Bone marrow (tissue), 2 donors: ENCODE measurements at places on chromosomes 5 and 9.

GRCh38 chr9:115146581-115147021, 28.6 kb upstream of the TNC start:
- DNase-seq: no peak

DNA sequence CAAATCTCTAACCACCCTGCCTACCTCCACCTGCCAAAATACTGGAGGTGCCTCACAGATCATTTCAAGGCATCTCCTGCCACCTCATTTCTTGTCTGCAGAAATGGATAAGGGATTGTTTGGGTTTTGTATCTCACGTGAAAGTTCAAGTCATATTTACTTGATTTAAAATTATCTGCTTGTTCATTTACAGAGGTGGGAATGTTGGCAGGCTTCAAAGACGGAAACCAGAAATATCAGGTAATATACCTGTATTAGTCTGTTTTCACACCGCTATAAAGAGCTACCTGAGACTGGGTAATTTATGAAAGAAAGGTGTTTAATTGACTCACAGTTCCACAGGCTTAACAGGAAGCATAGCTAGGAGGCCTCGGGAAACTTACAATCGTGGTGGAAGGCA, 85.4 kb downstream of the CAAP1 start:
- no peak for DNase-seq

GRCh38 chr9:131868766-131869165, 128.9 kb upstream of the RAPGEF1 start:
- no peak for DNase-seq

GRCh38 chr5:101796427-101796826, 499.7 kb downstream of the SLCO4C1 start:
- no peak for DNase-seq

- DNase-seq: no peak
Measured at GRCh38 chr9:84151640-84152039, 171.0 kb downstream of the RMI1 start.

- DNase-seq: no peak
Measured at GRCh38 chr5:158727136-158727535, 372.6 kb downstream of the EBF1 start.

DNA sequence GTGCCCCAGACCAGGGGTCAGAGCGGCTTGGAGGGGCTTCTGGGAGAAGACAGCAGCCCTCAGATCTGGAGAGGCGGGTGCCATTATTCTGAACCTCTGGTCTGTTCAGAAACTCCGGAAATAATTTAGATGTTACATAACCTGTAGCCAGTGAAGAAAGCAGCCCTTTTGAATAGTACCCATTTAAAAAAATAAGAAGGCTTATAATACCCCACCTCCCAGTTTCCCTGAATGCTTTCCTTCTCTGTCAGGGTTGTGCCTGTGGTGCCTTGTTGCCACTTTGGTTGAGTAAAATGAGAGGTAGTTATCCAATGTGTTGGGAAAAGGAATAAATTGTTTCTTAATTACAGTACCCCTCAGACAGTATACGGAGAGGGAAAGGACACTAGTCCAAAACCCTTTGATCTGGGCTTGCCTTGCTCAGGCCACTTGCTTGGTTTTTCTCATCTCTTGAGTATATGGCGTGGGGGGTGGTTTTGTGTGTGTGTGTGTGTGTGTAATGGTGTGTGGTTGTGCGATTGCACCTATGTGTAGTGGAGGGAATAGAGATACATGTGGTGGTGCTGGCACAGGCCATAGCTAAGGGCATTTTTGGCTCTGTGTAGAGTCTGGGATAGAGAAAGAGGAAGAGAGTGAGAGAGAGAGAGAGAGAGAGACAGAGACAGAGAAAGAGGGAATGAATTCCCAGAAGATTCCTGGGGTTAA, 59.1 kb upstream of the TLR4 start:
- no peak for DNase-seq

- no peak for DNase-seq
Measured at GRCh38 chr5:77937015-77937908, 161.1 kb upstream of the TBCA start.

- DNase-seq: peak; percentile 49
Measured at GRCh38 chr5:147887026-147887627, 8.6 kb downstream of the SCGB3A2 start.

DNA sequence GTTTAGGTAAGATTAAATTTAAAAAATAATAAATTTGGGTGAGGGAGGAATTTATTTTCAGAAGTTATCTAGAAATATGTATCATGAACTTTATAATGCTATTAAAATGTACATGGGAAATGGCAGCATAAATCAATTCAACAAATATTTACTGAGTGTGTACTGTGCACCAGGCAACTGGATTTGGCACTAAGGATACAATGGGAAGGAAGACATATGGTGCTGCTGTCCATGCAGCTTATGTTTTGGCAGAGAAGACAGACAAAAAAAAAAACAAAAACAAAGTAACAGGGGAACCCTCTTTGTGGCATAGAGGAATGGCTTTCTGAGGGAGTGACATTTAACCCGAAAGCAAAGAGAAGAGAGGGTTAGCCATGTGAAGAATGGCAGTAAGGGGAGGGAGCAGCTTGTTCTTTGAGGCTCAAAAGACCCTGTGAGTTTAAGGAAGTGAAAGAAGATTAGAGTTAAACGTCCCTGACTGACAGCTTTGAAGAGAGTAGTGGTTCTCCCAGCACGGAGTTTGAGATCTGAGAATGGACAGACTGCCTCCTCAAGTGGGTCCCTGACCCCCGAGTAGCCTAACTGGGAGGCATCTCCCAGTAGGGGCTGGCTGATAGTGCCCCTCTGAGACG, 23.9 kb downstream of the CNTRL start:
- no peak for DNase-seq

- no peak for DNase-seq
Measured at GRCh38 chr5:152592416-152592815, 187.3 kb upstream of the NMUR2 start.

GRCh38 chr5:11602298-11602697, 301.9 kb downstream of the CTNND2 start:
- DNase-seq: no peak

DNA sequence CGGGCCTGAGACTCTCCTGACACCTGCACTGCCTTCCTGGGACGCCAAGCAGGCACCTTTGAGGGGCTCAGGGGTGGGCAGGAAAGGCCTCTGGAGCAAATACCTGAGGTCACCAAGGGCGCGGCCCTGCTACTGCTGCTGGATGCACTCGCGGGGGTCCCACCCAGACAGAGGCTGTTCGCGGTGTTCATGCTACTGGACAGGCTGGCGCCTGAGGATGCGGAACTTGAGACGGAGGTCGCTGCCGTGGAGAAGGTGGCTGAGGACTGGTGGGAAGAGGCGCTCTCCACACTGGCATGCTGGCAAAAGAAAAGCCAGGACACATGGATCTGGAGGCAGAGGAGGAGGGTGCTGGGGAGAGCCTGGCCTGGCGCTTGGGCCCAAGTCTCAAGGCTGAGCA, 110.7 kb downstream of the UBE2R2 start:
- no peak for DNase-seq

GRCh38 chr9:19009391-19009965, 23.5 kb downstream of the SAXO1 start:
- no peak for DNase-seq

DNA sequence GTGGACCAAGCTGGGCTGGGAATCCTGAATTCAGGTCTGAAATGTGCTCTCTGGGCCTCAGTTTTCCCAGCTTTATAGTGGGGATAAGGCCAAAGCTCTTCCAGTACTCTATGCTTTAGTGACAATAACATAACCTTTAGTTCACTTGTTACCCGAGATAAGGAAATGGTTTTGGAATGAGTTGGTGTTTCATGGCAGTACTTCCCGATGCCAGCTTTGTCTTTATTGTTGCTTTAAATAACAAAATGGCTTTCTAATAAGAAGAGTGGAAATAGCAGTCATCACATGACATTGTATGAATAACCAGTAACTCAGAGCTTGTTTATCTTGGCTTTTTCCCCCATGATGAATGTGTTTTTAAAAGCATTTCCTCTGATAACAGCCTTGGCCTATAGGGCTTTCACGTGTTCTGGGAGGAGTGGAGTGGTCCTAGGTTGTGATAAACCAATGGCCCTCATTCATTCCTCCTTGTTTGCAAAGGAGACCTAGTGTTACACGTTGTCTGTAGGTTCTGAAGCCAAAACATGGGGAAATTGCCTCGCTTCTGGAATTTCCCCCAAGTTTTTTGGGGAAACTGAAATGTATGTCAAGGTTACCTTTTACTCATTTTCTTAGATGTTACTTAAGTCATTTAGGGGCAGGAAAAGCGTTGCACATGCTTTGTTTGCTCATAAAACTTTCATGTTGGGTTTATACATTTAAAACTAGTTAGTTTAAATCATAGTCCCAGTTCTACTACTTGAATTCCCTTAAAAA, 53.7 kb downstream of the ZNF618 start:
- DNase-seq: no peak

DNA sequence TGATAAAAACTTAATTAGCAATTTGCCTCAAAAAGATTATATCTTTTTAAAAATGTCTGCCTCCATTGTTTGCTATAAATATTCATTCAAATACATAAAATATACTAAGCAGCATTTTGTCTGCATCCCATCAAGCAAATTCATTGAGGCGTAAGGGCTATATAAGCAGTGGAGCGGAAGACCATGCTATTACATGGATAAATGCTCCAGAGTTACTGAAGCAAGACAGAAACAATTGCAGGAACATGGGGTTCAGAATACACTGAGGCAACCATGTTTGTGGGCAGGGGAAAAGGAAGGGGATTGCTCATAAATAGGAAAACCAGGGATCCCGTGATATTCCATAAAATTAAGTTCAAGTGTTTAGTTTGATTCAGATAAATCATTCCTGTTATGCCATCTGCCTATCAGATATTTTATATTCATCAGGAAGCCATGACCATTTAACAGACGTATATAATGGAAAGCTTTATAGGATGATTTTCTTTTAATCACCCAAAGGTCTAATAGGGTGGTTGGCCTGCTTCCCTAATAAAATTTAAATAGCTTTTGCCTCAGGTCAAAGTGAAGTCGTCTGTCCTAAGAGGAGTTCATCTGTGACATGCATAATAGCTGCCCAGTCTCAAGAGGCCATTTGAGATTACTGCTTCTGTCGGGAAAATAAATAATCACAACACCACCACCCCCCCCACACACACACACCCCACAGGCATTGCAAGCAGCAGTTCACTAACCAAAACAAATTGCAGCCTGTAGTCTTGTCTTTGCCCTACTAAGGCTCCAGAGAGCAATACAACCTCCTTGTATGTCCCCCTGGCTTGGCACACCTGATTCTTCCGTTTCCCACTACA, 105.2 kb downstream of the RASEF start:
- DNase-seq: no peak

DNA sequence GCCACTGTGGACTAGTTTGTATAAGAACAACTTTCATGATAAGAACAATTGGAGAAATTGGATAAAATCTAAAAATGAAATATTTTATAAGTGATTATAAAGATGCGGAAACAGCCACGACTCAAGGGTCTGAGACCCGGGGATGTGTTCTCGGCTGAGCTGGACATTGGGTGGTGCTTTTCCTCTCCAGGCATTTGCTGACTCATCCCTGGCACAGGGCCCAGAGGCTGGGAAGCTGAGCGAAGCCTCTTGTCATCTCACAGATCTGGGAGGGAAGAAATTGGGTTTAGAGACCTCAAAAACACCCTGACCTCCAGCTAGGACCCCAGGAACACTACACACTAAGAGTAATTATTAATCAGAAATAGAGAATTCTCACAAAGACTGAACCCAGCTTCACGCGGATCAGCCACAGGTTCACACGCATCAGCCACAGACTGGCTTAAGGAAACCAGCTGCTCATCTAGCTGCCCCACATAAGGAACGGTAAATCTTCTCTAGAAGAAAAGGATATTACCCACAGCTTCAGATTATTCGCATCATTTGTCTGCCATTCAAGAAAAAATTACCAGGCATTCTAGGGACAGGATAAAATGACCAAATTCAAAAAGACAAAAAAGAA, 2.8 kb upstream of the OR2V1 start:
- DNase-seq: peak; percentile 7

DNA sequence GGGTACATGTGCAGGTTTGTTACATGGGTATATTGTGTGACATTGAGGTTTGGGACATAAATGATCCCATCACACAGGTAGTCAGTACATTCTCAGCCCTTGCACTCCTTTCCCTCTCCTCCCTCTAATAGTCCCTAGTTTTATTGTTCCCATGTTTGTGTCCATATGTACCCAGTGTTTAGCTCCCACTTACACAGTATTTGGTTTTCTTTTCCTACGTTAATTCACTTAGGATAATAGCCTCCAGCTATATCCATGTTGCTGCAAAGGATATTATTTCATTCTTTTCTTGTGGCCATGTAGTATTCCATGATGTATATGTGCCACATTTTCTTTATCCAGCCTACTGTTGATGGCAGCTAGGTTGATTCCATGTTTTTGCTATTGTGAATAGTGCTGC, 27.4 kb downstream of the CNOT6 start:
- DNase-seq: no peak

- DNase-seq: no peak
Measured at GRCh38 chr5:9564752-9565151, 18.9 kb upstream of the SEMA5A start.

DNA sequence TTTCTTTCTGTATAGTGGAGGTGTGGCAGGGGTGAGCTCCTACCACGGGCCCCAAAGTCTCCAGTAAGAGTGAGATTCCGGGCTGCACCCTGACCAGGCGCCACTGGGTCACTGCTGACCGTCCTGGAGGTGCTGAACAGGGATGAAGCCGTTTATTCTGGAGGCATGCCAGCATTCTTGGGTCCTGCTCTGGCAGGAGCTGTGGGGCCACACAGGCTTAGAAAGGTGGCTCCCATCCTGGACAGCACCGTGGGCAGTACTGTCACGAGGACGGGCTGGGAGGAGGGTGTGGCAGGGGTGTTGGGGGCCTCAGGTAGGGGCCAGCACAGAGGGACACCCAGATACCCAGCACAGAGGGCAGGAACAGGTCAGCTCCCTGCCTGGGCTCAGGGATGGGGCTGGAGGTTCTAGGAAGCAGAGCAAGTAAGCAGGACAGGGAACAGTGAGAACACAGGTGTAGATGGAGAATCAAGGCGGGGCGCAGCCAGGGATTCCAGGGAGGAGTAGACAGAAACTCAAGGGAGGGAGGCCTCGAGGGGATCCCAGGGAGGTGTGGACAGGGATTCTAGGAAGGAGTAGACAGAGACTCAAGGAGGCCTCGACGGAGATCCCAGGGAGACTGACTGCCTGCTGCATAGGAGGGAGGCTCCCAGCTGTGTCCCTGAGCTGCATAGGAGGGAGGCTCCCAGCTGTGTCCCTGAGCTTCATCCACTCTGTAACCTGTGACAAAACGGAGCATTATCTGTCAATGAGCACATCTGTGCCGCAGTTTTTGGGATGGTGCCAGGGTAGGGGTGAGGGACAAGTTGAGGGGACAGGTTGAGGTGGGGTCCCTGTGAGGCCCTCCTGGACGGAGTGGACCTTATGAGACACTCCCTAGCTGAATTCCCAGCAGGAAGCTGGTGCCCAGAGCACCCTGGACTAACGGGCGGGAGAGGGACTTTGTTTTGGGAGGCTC, 1.1 kb upstream of the PLEKHG4B start:
- no peak for DNase-seq

DNA sequence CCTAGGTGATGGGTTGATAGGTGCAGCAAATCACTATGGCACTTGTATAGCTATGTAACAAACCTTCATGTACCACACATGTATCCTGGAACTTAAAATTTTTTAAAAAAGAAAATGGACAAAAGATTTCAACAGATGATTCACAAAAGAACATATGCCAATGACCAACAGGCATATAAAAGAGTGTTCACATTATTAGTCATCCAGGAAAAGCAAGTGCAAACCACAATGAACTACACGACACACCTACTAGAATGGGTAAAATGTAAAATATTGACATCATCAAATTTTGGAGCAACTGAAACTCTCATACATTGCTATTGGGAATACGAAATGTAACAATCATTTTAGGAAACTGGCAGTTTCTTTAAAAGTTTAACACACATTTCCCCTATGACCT, 109.9 kb downstream of the YIPF5 start:
- no peak for DNase-seq
